ENCODE measurements at places on chromosomes 16 and 17.

DNA sequence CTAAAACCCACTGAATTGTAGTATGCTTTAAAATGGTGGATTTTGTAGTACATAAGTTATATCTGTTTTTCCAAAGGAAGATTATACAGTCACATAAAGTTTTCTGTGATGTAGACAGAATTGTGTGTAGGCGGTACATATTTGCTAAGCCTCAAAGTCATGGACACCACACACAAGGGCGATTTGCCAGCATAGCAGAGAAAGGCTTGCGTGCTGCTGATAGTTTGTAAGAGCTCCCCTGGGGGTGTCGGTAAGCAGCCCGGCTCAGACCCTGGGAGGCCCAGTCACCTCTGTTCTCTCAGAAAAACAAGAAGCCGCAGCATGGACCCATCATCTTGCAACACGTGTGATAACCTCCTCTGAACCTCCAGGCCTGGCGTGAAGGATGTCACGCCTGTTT, 38.3 kb upstream of the AKTIP start:
- DNase-seq, result no peak

- no peak for DNase-seq
Observed at GRCh38 chr16:68756239-68756915, 19.3 kb downstream of the CDH1 start.

GRCh38 chr17:76132574-76133338, 8.3 kb downstream of the FOXJ1 start:
- DNase-seq, result no peak

DNA sequence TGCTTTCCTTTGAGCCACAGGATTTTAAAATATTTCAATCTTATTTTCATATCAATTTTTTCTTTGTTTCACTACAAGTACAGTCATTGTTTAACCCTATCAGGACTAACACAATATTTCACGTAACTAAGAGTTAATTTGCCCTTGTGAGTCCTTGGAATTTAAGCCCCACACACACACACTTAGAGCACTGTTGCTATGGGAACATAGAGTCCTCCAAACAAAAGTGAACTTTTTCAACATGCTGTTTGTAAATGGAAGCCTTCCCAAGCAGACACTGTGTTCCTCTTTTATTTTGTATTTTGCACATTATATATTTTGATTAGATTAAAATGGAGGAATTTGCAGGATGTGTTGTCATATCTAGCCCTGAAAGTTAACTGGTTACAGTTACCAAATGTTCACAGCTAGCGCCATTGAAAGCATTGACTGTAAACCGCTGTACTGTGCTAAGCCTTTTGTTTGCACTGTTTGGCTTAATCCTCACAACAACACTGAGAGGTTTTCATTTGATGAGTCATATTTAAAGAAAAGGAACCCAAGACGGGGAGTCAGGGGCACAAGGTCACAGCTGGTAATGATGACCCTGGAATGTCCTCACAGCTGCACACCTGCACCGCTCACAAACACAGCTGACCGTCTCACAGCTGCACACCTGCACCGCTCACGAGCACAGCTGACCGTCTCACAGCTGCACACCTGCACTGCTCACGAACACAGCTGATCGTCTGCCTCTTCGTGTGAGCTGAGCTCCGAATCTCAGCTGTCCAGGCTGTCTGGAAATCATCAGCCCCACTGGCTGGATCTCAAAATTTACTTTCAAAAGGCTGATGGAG, 6.3 kb downstream of the HSBP1 start:
- DNase-seq, result no peak

DNA sequence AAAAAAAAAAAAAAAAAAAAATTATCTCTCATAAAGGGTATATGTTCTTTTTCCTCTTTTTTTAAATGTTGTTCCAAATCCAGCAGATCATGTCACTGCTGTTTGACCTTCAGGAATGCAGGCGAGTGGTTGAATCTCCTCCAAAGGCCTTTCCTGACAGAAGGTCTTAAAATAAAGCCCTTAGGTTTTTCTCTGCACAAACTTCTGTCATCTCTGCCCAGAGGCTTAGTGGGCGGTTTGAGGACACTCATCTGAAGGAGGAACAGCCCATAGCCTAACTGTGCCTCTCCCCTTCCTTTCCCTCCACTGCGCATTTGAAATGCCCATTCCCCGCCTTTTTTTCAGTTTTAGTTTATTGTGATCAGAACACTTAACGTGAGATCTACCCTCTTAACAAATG, 270.2 kb downstream of the TMEM114 start:
- no peak for DNase-seq

DNA sequence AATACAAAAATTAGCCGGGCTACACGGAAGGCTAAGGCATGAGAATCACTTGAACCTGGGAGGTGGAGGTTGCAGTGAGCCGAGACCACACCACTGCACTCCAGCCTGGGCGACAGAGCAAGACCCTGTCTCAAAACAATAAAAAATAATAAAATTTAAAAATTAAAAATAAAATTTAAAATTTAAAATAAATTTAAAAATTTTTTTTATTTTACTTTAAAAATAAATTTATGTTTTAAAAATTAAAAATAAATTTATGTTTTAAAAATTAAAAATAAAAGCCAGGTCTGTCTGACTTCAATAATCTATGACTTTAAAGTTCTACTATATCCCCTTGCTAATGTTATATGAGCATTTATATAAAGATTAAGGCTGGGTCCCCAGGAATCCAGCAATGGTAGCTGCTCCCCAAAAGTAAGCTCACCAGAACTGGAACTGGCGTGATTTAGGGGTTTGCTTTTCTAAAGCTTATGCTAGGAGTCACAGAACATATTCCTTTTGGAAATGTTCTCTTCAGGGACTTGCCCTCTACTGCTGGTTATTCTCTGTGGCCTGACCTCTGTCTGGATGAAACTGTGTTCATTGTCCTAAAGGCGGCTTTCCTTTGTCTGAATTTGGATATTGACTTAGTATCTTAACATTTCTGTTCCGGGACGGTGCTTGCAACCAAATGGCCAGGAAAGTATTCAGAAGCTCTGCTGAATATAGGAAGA, 140.2 kb upstream of the NOL11 start:
- no peak for DNase-seq

GRCh38 chr17:50629902-50630301, 4.8 kb upstream of the ABCC3 start:
- DNase-seq, result no peak

All from HS-5 (cell line).